CD4-positive, CD25-positive, alpha-beta regulatory T cell (primary cell): ENCODE measurements at places on chromosomes 2 and 18. TPM values are rescaled to one million over a fixed set of nuclear protein-coding genes. Genes with fewer than 3 reads are reported as not detected.

The LOXHD1 gene
- polyA plus RNA-seq: not detected

The GAREM1 gene
- polyA plus RNA-seq: 0.91 TPM

The ZNF396 gene
- polyA plus RNA-seq: 0.57 TPM

DNA sequence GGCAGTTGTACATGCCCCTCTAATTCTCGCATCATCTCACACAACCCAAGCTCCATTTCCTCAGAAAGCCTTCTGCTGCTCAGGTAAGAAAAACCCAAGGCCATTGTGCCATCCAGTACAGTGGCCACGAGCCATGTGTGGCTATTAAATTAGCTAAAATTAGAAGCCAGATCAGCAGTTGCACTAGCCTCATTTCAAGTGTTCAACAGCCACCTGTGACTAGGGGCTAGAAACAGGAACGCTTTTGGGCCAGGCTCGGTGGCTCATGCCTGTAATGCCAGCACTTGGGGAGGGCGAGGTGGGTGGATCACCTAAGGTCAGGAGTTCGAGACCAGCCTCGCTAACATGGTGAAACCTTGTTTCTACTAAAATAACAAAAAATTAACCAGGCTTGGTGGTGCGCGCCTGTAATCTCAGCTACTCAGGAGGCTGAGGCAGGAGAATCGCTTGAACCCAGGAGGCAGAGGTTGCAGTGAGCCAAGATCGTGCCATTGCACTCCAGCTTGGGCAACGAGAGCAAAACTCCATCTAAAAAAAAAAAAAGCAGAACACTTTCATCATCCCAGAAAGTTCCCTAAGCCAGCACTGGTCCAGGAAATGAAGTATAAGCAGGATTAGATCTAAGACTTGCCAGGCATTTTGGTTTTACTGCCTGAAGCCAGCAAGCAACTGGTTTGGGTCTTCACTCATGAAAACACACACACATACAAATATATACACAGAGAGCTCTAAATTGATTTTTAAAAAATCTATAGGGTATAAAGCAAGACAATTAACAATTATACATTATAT is 35.7 kb downstream of the ATP8B1 start:
- DNase-seq: no peak

- no peak for DNase-seq
Observed at GRCh38 chr2:208147759-208148158, 1.8 kb upstream of the CRYGB start.

DNA sequence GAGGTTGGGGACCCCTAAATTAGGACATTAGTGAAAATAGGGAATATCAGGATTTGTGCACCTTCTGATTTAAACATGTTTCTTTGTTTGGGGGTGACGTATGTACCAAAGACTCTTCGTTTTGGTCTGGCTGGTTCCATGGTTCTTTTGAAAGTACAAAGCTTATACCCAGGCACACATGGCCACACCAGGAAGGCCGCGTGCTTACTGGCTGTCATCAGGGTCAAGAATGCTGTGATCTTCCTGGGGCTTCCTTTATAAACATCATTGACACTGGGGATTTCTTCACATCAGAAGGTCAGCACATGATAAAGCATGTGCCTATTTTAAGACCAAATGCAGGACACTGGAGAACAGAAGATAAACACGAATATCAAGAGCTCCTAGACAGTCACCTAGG is 230.6 kb upstream of the ID2 start:
- no peak for DNase-seq

DNA sequence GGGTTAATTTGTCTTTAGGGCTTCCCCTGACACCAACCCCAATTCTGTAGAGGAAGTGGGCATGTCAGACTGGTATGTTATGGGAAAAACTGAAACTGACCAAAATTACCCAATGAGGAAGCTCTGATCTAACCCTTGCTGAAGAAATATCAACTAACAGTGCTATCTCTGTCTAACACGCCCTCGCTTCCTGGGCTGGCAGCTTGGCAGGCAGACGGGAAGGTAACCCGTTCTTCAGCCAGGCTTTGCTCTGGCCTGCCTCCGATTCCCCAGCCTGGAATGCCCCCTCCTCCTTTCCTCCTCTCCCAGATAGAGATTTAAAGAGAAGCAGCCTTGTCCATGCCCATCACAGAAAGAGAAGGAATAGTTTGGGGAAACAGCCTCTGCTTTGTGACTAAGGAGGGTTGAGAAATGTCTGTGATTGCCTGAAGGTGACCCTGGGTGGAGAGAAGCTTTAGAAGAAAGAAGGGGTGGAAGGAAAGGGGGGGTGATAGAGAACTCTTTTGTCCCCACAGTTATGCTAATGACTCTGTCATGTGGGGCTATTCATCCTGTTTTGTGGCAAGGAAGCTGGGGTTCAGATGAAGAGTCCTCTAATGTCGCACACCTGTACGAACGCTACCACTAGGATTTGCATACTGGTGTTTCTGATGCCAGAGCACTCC is 15.4 kb downstream of the HK2 start:
- DNase-seq: peak; percentile 87

DNA sequence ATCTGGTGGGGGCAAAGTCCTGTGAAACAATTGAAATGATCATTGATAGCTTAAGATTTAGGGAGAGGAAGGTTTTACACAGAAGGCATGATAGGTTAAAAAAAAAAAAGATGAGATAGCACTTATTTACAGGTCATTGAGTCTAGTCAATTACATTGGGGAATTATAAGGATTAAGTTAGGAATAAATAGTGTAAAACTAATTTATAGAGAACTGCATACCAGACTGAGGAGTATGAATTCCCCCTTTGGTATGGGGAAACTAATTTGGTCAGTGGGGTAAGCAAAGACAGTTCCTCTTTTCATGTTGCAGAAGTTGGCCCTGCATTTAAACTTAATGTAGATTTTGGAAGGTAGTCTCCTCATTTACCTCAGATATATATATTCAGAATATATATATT is 10.8 kb downstream of the GLS start:
- no peak for DNase-seq
